ENCODE measurements at places on chromosomes 12 and 14.

DNA sequence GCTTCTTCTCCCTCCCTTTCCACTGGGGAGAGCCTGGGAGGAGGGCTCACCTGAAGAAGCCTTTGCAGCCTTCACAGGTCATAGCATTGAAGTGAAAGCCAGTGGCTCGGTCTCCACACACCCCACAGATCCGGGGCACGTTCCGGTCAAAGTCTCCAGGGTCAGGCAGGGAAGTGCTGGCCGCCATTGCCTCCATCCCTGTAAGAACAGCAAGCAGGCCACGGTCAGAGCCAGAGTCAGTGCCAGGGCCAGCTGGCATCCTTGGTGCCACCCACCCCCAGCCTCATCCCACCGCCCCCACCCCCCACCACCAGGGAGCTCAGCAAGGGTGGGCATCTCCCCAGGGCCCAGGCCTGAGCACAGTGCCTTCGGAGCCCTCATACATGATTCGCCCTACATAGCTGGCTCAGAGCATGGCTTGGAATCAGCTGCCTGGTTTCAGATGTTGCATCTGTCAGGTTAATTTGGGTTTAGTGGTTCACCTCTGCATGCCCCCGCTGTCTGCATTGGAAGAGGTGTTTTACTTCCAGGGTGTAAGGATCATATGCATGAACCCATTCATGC is 25.8 kb downstream of the VDR start:
- DNase-seq = no peak

DNA sequence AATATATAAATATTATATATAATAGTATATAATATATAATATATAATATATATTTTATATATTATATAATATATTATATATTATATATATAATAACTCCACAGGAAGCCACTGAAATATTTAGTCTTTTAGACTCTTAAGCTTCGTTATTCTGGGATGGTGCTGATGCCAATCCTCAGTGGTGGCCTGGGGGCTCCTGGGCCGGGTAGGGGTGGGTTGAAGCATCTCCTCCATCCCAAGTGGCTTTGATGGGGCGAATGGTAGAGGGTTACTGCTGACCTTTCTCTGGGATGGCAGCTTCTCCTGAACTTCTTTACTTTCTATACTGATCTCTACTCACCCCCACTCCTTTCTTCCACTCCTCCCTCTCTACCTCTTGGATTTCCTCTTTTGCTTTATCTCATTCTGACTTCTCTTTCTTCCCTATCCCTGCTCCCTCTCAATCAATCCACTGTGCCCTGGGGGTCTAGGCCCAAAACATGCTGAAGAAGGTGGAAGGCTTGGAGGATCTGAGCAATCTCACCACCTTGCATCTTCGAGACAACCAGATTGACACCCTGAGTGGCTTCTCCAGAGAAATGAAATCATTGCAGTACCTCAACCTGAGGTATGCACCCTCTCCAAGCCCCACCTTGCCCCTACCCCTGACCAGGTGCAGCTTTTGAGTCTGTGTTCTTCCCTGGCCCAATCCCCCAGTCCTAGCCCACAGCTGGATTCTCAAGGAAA is 4.8 kb upstream of the ENO2 start:
- no peak for DNase-seq

DNA sequence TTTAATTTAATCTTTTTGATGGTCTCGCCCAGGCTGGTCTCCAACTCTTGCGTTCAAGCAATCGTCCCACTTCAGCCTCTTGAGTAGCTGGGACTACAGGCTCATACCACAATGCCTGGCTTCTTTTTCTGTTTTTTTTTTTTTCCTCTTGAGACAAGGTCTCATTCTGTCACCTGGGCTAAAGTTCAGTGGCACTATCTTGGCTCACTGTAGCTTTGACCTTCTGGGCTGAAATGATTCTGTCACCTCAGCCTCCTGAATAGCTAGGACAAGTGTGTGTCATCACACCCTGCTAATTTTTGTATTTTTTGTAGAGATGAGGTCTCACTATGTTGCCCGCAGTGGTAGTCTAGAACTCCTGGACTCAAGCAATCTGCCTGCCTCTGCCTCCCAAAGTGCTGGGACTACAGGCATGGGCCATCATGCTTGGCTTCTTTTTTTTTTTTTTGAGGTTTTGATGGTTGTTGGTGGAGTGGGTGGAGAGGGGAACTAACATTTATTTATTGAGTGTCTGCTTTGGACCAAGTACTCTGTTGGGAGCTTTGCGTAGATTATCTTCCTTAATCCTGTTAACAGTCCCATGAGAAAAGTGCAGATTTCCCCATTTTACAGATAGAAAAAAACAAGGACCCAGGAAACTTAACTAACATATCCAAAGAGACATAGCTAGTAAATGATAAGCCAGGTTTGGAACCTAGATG is 102.0 kb downstream of the DIP2B start:
- no peak for DNase-seq

DNA sequence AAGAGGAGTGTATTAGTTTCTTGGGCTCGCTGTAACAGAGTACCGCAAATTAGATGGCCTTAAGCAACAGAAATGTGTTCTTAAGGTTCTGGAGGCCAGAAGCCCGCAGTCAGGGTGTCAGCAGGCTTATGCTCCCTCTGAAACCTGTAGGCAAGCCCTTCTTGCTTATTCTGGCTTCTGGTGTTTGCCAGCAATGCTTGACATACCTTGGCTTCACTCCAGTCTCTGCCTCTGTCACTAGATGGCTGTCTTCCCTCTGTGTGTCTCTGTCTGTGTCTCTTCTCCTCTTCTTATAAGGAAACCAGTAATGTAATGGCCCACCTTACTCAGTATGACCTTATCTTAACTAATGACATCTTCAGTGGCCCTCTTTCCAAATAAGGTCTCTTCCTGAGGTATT is 85.1 kb downstream of the DERA start:
- peak; percentile 41 for DNase-seq

DNA sequence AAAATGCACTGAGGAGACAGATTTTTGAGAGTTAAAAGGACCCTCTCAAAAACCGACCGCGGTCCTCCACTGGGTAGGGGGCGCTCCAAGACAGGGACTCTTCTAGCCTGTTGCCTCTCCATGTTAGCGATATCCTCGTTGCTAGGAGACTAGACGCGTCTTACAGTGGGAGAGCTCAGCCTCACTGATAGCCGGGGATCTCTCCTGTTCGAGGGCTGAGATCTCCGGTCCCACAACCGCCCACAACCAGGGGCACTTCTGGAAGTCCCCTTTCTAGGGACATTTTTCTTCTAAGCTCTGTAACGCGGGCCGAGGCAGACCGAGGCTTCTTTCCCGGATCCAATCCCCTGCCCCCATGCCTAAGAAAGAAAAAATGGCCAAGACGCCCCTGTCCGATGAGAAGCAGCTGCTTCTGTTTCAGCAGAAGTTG is 21.3 kb downstream of the FKBP11 start:
- peak; percentile 91 for DNase-seq

DNA sequence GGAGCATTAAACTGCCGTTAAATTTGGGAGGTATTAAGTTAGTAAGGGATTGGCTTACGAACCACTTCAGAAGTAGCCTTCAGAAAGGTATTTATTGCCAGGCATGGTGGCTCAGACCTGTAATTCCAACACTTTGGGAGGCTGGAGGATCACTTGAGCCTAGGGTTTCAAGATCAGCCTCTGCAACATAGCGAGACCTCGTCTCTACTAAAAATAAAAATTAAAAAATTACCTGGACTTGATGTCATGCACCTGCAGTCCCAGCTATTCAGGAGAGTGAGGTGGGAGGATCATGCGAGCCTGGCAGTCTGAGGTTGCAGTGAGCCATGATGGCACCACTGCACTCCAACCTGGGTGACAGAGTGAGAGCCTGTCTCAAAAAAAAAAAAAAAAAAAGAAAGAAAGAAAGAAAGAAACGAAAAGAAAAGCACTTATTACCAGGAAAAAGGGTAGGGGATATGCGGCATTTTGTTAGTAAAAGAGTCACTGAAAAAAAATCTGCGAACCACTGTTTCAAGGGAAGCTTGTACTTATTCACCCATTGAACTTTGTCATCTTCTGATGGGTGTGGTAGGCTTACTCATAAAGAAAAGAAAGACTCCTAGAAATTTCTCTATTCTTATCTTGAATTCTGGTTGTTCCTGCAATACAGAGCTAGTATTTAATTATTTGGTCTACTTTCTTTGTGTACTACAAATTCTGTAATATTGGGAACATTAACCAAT is 33.6 kb upstream of the PLEKHA5 start:
- DNase-seq = no peak

- no peak for DNase-seq
These were observed 432.6 kb downstream of the PCNX1 start for GRCh38 chr14:71339650-71340415.

DNA sequence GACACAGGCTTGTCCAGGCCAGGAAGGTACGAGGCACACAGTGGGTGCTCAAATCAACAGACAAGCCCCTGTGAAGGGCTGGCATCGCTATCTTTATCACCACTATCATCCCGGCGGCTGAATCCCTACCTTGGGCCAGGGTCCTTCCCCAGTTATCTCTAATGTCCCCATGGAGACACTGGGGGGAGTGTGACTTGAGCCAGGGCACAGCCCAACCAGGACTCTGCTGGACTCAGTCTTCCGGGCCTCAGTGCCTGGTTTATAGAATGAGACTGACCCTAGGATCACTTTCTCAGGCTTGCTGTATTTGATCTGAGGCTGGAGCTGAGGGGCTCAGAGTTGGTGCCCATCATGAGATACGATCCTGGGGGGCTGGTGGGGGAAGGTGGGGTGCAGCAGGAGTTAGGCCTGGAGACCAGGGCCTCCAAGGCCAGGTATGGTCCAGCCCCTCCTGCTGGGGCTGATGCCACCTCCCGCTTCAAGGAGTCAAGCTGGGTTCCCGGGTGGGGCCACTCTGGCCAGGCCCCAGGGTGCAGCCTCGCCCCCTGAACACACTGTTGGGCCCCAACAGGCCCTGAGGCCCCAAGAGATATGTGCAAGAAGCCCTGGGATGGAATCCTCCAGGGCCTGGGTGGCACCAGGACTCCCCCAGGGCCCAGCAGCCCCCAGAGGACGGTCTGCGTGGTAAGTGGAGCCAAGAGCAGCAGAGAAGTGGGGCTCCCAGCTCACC is 11.8 kb downstream of the BEGAIN start:
- peak; percentile 8 for DNase-seq

- DNase-seq = peak; percentile 51
These were observed 762 bp downstream of the PPP2R5E start for GRCh38 chr14:63542231-63542999.

DNA sequence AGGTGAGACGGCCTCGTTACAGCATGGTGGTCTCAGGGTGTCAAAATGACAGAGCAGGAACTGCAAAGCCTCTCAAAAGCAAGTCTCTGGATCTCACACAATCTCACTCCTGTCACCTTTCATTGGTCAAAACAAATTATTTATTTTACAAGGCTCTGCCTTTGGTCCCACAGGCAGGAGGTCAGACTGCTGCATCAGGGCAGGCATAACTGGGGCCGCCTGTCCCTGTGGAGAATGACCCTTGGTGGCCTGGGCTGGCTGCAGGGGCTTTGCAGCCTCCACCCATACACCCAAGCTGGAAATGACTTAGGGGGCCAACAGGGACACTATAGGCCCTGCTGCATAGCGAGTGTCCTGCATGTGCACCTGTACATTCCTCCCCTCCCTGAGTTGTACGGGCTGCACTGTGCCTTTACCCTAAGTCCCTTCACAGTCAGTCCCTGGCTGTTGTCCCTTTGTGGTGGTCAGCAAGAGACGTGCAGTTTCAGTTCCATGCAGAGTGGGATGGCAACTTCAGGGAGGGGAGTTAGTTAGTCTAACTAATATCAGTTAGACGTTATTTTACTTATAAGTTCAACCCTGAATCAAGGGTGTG is 28.1 kb downstream of the PEX5 start:
- no peak for DNase-seq

DNA sequence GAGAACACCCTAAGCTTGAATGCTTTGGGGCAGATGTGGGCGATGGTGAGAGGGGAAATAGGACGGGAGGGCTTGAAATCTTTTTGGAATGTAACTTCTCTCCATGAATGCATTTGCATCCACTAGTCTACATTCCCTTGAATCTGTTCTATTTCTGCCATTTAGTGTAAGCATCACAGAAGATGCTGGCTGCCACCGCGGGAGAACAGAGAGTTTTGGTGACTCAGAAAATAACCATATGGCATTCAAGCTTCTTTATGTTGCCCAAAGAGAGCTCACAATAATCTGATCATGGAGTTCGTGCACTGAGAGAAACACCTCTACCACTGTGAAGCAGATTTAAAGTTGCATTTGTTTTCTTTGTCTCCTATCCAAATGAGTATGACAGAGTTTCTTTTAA is 52.6 kb upstream of the OTX2 start:
- DNase-seq = no peak

DNA sequence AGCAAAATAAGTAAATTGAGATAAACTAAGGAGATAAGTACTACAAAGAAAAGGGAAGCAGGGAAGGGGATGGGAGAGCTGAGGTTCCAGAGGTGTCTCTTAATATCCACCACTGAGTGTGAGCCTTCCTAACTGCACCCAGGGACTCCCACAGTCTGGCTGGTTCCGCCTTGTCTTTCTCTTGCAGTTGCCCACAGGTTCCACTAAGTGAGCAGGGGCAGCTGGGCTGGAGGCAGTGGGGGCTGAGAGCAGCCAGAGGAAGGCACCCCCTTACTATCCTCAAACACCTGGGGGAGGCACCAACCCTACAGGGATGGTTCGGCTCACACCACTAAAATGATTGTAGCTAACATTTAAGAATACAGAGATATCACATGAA is 214.9 kb downstream of the SLC41A2 start:
- DNase-seq = no peak

DNA sequence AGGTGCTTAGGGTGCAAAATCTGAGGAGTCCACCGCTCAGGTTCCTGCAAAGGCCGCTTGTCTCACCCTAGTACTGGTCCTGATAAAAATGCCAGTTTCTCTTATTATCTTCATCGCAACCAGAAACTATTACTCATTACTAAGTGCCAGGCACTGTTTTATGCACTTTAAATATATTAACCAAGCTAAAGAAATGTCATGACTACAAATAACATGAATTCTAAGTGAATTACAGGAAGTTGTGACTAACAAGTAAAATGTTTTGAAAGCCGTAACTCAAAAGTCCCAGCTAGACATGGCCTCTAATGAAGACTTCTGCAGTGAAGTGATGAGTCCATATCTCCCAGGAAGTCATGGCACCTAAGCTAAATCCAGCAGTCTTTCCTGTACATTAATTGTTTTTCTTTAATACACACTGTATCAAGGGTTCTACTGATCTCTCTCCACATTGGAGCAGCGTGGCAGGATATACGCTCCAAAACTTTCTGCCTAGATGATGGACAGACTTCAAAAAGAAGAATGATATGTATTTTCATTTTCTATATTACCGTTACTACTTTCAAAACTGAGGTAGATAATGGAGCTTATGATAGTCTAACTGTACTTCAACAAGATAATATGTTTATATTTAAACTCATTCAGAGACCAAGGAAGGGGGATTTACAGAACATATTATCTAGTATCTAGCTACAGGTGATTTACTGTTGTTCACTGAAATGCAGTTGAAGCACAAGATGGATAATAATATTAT is 117.3 kb upstream of the ARID2 start:
- no peak for DNase-seq
